ENCODE measurements at places on chromosomes 12 and 14.

DNA sequence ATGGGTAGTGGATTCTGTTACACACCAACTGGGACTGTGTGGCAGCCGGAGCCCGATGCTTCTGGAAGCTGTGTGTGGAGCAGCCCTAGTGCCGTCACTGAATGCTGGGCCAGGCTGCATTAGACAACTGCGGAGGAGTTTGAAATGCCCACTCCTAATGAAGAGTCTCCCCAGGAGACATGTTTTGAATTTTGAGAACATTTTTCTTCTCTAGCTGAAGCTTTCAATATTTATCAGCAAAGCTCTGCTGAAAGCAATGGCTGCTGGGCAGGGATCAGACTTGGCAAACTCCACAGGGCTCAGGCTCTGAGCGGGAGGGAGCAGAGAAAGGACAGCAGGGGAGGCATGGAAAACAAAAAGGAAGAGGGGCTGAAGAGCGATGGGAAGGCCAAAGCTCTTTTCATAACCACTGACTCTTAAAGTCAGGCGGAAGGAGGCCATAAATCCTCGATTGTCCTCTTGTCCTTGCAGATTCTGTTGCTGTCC, 189.1 kb downstream of the MON2 start:
- DNase-seq, result no peak

DNA sequence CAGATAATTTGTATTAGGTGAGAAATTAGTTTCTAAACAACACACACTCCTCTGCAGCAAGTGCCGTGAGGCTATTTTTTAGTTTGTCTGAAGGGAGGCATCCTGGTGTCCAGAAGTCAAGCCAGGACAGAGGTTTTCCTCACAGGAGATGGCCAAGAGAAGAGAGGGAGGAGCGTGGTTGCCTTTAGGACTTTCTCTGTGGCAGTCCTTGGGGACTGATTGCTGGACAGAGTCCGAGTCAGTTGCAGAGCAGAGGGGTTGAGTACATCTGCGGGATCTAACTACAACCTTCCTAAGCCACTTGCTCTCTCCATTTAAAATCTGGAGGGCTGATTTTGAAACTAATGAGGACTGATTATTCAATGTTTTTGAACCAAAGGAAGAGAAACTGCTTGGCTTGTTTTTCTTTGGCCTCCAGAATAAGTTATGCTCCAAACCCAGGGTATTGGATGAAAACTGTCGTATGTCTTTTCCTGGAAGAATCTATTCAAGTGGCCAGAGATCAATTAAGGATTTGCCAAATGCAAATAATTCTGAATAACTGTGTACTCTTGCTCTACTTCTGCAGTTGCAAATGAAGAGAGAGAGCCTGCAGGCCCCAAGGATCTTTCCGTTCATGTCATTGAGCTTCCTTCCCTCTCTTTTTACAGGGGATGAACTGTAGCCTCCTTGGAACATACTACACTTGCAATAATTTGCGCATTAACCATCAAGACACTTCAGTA, 1.2 kb downstream of the SLCO1C1 start:
- DNase-seq, result no peak

GRCh38 chr12:131239384-131240094, 285.8 kb downstream of the ADGRD1 start:
- DNase-seq, result no peak

DNA sequence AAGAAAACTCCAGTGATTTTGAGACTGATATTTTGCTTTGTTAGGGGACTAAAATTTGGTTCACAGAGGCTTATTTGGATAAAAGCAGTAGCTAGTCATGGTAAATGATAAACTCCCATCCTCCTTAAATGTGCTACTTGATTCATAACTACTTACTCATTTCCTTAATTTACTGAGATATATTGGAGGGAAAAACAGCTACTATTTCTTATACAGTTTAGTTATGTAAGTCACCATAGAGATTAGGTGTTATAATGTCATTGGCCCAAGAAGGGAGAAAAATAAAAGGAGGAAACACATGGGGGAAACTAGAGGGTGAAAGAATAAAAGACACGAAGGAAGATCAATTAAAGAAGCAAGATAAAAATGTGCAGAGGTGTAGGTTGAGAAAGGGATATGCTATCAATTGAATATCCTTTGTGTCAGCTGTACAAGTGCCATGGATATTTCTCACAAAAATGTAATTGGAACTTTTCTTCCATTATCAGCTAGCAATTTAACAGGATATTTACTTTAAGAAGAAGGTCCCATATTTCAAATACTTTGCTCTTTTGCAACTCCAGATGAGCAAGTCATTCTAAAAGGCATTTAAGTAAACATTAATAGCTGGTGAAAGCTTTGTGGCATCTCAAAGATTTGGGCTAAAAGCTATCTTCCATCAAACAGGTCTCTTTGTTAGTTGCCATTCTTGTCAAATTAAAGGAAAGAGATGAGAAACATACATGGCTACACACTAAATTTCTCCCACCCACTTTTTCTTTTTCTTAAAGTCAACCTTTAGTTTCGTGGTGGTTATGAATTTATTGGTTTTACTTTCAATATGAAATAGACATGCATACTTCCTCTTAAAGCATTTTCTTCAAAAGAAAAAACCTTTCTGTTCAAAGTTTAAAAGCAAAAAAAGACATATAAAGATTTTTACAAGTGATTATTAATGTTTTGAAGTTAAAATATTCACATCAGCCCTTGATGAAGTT, 439.5 kb downstream of the CCER1 start:
- DNase-seq, result no peak

DNA sequence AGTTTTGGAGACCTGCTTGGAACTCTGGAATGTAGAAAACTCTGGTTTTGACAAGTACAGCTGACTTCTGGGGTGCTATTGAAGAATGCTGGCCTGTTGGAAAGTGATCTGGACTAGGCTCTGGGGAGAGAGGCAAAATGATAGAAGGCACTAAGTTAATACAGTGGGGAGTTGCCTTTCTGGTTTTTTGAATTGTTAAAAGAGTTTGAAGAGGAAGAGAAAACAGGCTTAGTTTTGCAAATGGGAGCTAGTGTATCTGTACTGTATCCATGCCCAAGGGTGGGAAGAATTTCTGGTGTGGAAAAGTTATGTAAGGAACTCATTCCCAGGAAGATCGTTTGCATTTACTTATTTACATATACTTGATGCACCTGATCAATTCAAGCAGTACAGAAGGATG, 43.8 kb downstream of the C12orf75 start:
- no peak for DNase-seq

DNA sequence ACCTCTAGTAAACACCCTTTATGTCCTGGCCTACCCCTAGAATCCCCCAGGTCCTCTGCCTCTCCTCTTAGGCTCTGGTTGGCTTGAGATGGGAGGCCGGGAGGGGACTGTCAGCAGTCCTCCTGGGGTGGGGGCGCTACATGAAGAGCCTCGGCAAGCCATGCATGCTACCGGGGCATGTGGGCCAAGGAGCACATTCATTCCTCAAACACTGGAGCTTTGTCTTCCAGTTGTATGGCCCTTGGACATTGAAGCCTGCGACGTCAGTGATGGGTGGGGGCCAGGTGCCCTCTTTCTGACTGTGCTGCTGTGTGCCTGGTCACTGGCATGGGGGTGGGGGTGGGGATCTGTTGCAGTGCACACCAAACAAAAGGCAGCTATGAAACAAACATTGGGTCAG, 15.8 kb upstream of the CELA1 start:
- no peak for DNase-seq

DNA sequence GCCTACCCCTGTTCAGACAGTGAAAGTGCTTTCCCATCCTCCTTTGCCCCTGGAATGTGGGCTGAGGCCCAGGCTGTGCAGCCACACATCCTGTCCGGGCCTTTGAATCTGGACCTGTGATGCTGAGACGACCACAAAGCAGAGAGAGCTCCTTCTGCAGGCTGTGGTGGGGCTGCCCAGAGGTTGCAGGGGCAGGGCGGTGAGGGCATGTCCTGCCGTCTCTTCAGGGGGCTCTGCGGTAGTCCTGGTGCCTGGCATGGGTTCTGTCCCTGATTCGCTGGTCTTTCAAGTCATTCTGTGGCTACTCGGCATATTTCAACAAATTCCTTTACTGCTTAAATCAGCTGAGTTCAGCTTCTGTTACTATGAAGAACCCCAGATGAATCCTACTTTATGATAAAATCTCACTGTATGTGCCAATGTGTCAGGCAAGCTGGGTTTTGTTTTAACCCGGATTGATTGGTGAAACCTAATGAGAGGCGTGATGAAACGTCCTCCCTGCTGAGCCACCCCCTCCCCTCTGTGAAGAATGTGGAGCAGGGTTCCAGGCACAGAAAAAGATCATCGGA, 63.4 kb upstream of the DICER1 start:
- DNase-seq, result no peak

DNA sequence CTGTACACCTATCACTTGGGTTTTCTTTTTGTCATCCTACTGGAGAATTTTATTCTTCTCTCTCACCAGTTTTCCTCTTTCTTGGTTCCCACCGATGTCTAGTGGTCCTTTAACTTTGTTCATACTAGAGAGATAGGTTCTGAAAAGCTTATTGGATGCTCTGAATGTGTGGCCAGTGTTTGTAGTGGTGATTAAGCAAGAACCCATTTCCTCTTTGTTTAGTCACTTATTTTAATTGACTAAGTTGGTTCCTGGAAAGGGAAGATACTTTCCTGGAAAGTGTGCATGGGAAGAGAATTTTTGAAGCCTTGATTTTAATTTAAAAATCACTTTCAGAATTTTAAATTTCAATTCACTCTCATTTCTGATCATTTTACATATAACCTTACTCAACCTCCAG, 127.2 kb downstream of the OTOGL start:
- DNase-seq, result no peak

- DNase-seq, result no peak
Measured at GRCh38 chr14:49306152-49306751, 279.9 kb downstream of the RPS29 start.

Data from T1000 (cell line).